ENCODE measurements at places on chromosomes 7 and 10.

- DNase-seq = no peak
These were observed 394.8 kb upstream of the IGFBP3 start for GRCh38 chr7:46315891-46316290.

GRCh38 chr7:44977304-44977958 is 1.4 kb downstream of the MYO1G start:
- no peak for DNase-seq

DNA sequence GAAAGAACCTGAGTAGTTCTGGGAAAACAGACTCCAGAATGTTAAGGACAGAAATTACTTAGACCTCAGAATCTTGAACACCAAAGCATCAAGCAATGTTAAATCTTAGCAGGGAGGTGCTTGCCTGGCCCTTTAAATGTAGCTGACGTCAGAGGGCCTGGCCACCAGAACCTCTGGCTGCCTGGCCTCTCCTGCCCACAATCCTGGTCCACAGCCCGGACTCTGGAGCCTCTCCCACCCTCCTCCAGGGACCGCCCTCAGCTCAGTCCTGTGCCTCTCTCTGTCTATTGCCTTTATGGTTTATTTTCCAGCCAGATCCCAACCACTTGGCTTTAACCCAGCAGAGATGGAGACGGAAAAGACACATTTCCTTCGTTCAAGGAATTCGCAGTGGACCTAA is 42.2 kb upstream of the EGR2 start:
- no peak for DNase-seq

- no peak for DNase-seq
These were observed 42.8 kb upstream of the RABGEF1 start for GRCh38 chr7:66697449-66698438.

- no peak for DNase-seq
These were observed 987 bp upstream of the EXOC6 start for GRCh38 chr10:92847202-92847864.

GRCh38 chr7:1117321-1117928 is 29.5 kb downstream of the GPER1 start:
- DNase-seq = no peak

GRCh38 chr10:53127686-53128085 is 355.1 kb upstream of the MBL2 start:
- DNase-seq = no peak

DNA sequence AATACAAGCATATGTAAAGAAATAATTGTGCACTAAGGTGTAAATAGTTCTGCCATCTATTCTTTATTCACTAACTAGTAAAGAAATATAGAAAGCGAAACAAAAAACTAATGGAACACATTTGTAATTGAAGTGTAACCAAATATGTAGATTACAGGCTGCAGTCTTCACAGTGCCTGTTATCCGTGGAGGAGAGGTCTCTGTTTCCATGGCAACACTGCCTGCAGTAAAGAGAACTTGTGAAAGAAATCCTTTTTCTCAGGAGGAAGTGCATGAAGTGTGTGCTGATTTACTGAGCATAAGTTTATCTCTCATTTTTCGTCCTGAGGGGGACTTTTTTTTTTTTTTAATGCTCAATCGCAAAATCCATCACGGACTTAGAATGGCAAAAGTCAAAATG is 102.5 kb downstream of the APBB1IP start:
- no peak for DNase-seq

GRCh38 chr7:43398831-43399230 is 184.1 kb upstream of the STK17A start:
- DNase-seq = no peak

- DNase-seq = peak; percentile 17
These were observed 61.2 kb downstream of the DNAJB6 start for GRCh38 chr7:157397731-157398691.

GRCh38 chr10:2245580-2245979 is 508.3 kb upstream of the ADARB2 start:
- no peak for DNase-seq

DNA sequence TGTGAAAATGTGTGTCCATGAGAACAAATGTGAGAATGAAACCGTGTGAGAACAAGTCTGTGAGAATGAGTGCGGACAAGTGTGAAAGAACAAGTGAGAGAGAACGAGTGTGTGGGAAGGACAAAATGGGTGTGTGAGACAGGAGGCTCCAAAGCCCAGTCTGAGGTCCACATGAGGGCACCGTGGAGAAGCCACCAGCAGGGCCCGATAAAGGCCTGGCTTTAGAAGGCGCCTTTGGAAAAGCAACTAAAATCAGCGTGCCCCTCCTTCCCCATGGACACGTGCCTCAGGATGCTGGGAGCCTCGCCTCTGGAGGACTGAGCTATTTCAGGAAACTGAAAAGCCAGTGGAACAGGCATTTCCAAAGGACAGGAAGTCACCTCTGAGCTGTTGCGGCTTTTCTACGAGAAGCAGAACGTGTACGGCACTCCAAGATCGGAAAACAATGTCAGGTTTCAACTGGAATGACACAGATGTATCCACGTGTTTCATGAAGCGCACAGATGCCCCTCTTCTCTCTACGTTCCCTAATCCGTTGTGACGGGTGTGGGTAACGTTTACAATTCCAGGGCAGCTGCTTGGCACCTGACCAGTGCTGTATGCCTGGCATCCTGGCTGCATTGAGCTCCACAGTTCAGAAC is 46.4 kb downstream of the ESYT2 start:
- DNase-seq = peak; percentile 44

All from SW 1271 (cell line).